Activated T-cell treated with anti-CD3 and anti-CD28 coated beads, Interleukin-2, amount 50 U/mL, for 48 hours (primary cell): ENCODE measurements at places on chromosomes 16 and 17.

DNA sequence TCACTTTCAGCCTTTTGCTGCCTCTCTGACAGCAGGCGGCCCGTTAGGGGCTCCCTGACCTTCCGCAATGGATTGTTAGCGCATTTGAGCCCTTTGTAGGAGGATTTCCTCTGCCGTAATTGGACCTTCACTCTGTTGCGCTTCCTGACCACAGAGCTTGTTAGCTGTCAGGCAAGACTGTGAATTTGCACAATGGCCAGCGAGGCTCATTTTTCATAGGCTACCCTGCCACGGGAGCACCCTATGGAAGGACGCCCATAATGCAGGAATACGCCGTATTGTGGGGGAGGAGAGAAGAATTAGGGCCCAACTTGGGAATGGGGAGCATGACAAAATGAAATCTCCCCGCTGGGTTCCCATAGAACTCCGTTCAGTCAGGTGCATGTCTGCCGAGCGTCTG, 205.2 kb upstream of the NLRP1 start:
- no peak for DNase-seq

GRCh38 chr16:35585411-35585810, 2126.0 kb downstream of the TP53TG3F start:
- DNase-seq, result no peak

DNA sequence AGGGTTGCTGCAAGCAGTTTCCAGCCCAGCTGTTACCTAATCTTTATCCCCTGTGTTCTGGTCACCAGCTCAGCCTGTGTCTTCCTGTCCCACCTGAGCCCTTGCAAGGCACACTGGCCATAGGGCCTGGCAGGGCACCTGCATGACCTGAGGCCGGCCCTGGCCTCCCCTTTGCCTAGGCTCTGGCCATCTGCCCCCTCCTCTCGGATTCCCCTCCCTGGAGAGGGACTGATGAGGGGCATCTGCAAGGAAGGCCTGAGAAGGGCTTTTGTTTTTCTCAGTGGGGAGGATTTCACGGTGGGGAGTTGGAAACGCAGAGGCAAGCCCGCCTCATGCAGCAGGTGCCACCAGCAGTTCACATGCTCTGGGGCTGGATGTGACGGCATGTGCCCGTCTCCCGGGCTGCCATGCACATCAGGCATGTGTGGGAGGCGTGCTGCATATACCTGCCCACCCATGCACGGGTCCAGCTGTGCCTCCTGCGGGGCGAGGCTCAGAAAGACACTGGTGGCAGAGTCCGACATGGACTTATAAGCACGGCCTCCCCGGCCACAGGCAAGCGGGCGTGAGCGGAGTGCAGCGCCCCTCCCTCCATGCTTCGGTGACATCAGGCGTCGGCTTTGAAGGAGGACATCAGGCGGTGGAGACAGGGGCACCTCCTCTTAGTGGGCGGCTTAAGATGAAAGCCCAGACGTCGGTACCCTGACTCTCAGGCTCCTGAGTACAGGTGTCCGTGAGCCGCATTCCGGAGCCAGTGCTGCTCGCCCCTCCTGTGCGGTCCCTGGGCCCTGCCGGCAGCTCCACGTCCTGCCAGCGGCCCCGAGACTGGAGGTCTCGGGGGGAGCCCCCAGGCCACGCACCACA, 16.5 kb downstream of the ASPSCR1 start:
- DNase-seq, result no peak

DNA sequence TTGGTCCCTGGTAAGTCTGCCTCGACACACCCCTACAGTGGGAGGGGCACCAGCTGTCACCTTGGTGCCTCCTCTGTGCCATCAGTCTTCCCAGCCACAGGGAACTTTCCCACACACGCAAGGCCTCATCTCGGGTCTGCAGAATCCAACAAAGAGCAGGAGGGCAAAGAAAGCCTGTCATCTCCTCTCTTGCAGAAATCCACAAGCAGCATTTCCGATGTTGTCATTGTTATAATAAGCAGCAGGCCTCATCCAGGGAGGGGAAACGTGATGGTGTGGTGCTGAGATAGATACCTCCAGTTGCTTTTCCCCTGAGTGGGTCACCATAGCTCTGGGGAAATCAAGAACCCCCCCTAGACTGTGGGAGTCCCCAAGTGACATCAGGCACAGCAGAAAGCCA, 110.4 kb downstream of the CMIP start:
- DNase-seq, result no peak

DNA sequence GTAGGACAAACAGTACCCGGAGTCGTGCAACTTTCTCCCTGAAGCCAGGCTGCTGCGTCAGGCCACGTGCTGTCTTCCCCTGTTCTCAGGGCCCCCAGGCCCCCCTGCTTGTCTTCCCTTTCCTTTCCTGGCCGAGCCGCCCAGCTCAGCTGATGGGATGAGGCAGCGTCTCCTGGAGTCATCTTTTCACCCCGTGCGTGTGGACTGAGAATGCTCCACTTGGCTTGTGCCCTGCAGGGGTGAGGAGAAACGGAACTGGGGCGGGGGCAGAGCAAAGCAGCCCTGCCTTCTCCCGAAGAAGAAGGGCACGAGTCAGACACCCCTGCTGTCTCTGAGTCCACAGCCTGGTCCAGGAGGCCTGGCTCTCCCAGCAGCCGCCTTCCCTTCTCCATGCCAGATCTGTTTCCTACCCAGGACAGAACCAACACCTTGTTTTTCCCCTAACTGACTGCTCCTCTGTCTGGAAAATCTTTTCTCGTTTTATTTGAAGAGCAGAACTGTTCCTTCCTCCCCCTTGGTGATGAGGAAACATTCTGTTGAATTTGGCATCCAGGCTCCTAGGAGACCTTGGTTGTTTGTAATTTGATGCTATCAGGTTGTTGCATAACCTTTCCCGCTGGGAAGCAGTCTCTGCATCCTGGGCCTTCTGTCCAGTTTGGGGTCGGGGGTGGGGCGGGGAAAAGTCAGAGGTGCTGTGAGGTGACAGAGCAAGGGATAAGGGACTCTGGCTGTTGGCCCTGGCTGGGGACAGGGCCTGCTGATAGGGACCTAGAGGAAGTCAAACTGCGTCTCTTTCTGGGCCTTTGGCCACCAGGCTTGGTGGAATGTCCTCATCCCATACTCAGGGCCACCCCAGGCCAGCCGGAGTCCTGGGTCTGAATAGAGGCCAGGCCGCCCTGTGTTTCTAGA, 78.8 kb downstream of the WIPI1 start:
- DNase-seq, result no peak

GRCh38 chr17:61568219-61569072, 22.6 kb downstream of the NACA2 start:
- no peak for DNase-seq

- DNase-seq, result no peak
These were observed 6.2 kb downstream of the MT2A start for GRCh38 chr16:56614549-56614991.

DNA sequence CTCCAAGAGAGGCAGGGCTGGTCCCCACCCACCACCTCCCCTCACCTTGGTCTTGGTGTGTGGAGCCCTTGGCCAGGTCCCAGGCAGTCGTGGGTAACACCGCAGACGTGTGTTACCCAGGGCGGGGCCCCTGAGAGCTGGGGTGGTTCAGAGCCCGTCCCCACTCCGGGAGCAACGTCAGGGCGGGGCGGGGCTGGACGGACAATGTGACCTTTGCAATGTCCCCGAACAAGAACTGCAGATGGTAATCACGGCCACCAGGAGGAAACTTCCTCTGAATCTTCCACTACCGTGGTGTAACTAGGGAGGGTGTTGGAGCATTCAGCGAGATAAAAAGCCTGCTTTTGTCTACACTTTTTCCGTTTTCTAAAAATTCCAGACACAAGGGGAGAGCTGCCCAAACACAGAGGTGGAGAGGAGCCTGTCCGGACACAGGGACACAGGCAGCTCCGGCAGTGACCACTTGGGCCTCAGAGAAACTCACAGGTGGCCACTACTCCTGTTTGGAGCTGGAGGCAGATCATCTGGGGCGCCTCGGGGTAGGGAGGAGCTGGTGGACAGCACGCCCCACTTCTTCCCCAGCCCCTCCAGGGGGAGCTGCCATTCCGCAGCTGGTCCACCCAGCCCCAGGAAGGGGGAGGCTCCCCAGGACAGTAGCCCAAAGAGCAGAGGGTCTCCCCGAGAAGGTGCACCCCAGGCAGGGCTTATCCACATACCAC, 14.2 kb upstream of the SLC38A10 start:
- DNase-seq, result peak; percentile 60

GRCh38 chr16:67357561-67357960, 30.9 kb downstream of the LRRC36 start:
- no peak for DNase-seq

GRCh38 chr17:27264068-27264812, 29.7 kb upstream of the WSB1 start:
- DNase-seq, result no peak

- no peak for DNase-seq
These were observed 278 bp downstream of the RAB11FIP3 start for GRCh38 chr16:425740-426114.

DNA sequence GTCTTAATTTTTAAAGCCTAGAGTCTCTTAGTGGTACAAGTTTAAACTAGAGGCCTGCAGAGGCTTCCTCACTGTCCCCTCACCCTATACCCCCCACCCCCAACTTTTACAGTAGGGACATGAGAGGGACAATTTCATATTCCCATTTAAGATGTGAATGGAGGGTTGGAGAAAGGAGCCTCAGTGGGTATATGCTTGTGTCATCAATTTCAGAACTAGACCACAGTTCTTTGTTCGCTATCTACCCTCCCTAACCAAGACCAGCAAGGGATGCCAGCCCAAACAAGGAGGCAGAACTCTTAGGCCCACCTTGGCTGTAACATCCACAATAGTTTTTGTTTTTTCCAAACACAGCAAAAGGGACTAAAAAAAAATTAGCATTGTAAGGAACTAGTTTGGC, 14.0 kb upstream of the SALL1 start:
- no peak for DNase-seq

GRCh38 chr17:65279456-65279855, 142.3 kb downstream of the RGS9 start:
- no peak for DNase-seq

DNA sequence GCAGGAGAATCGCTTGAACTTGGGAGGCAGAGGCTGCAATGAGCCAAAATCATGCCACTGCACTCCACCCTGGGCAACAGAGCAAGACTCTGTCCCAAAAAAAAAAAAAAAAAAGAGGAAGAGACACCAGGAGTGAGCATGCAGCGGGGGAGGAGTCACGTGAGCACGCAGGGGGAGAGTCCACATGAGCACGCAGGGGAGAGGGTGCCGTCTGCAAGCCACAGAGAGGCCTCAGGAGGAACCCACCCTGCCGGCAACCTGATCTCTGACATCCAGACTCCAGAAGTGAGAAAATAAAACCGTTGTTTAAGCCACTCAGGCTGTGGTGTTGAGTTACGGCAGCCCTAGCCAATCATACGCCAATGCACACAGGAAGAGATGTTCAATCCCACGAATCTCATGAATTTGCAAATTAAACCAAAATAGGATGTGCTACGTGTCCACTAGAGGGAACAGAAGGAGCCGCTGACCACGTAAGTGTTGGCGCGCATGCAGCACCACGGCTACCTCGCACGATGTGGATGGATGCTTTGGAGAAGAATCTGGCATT, 42.2 kb downstream of the CCDC57 start:
- DNase-seq, result no peak

DNA sequence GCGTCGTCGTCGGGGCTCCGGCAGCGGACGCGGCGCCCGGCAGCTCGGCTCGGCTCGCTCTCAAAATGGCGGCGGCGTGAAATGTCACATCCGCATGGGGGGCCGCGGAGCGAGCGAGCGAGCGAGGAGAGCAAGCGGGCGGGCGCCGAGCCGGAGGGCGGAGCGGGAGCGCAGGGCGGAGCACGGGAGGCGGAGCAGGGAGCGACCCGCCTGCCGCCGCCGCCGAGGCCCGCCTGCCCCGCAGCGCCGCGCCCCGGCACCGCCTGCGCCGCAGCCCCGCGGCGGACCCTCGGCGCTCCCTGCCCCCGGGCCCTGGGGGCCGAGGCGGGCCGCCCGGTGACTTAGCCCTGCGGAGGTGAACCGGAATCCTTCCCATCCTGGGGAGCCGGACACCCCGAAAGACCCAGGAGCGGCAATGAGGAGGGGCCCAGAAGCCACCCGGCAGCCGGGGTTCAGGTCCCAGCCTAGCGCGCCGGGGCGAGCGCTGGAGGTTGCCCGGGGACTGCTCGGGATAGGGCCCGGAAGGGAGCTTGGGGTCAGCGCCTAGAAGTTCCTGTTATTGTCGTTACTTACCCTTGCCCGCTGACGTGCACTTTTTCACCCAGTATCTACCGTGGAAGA, at the start of gene USP7:
USP7 (minus strand) TSS at position 86 of the 621 bp plus-strand sequence. CDS start 621 bp downstream, outside the sequence.
- peak; percentile 94 for DNase-seq

DNA sequence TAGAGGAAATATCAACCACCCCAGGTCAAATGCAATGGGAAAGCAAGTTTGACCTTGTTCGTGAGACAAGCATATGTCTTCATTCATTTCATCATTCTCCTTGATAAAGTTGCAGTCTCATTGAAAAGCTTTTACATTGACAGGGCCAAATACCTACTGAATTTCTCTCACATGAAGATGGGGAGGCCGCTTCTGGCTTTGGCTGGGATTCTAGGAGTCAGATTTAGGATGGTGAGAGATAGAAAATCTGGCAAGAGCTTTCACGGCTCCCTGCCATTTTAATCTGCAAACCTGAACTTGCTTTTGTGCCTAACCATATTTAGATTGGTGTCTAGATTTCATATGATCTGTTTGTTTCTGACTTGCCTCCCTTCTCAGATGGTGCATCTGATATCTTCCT, 88.0 kb downstream of the TMEM100 start:
- no peak for DNase-seq

- DNase-seq, result no peak
These were observed 4.7 kb upstream of the KDM8 start for GRCh38 chr16:27198451-27199234.

GRCh38 chr17:2925011-2925410, 128.8 kb downstream of the RAP1GAP2 start:
- DNase-seq, result no peak

DNA sequence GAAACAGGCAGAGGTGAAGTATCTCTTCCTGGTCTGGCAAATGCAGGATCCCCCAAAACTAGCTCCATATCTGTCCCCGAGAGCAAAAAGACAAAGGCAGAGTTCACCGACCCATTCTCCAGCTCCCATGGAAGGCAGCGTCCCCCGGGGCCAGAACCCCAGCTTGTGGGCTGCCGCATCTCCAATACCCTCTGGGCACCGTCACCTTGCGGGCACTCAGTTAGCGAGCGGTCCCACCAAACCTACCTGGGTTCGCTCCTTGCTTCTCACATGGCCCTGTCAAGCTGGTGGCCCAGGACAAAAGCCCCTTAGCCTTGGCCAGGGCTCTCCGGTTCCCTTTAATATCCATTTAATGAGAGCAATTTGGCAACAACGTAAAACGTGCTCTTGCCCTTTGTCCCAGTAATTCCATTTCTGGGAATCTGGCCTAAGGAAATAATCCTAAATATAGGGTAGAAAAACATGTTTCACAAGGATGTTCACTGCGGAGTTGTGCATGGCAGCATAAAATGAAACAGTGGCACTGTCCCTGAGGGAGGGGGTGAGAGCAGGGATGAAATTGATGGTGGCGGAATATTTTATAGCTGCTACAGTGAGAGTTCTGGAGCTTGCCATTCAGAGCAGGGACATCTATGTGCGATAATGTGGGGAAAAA, 157.1 kb downstream of the CMIP start:
- no peak for DNase-seq

DNA sequence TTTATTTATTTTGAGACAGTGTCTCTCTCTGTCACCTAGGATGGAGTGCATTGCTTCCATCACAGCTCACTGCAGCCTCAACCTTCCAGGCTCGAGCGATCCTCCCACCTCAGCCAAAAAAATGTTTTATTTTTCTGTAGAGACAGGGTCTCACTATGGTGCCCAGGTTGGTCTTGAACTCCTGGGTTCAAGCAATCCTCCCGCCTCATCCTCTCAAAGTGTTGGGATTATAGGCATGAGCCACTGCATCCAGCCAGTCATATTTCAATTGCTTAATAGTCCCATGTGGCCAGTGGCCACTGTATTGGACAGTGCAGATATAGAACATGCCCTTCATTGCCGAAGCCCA, 15.3 kb downstream of the TMC7 start:
- DNase-seq, result no peak

GRCh38 chr17:59683283-59683682, 23.9 kb downstream of the PTRH2 start:
- no peak for DNase-seq
